ENCODE measurements at places on chromosomes 2 and 18.

DNA sequence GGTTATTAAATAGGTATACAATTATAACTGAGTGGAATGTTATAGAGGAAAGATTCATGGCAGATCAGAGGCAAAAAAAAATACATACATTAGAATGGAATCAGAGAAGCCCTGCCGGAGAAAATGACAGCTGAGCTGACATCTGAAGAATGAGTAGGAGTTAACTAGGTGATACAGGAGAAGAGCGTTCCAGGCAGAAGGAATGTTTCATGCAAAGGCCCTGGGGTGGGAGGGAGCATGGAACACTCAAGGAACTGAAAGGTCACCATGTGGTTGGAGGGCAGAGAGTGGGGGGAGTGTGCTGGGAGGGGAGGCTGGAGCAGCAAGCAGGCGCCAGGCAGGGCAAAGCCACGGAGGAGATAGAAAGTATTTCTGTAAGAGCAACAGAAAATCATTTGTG lies 31.6 kb upstream of the CDK5R2 start:
- no peak for DNase-seq

DNA sequence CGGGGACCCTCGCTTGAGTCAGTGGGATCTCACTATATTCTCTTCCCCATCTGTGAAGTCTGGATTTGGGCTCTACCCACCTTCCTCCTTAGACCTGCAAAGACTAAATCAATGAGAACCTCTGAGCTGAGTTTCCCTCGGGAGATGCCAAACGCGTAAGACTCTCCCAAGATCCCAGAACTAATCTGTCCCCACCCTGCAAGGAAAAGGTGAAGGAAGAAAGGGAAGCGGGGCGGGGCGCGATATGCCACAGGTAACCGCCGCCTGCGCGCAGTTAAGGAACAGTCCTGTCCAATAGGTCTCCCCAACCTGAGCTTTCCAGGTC lies 780 bp downstream of the SRD5A2 start:
- DNase-seq = no peak

DNA sequence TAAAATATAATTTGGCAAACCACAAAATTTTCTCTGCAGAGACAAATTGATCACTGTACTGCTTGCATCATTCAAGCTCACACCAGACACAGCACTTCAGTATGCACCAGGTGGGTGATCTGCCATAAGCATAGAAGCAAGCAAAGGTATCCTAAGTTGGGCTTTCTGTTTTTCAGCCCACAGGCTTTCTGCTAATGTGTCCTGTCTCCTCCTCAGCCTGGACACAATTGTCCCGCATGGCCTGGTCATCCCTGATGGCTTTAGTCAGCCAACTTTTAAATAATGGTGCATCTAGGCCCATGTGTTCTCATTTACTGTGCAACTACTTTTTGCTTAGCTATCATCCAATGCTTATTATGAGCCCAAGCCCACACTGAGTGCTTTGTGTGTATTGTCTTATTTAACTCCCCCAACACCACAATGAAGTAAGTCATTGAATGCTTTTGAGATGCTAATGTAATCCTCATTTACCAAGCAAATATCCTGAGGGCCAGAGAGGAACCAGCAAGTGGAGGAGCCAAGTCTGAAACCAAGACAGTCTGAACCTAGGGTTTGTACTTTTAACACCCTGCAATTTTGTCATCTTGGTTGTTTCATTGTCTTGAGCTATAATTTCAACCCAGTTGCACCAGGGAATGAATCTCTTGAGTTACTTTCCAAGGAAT lies 111.2 kb upstream of the SETBP1 start:
- DNase-seq = no peak

- peak; percentile 30 for DNase-seq
Measured at GRCh38 chr2:44358503-44358902, 2.8 kb downstream of the PREPL start.

DNA sequence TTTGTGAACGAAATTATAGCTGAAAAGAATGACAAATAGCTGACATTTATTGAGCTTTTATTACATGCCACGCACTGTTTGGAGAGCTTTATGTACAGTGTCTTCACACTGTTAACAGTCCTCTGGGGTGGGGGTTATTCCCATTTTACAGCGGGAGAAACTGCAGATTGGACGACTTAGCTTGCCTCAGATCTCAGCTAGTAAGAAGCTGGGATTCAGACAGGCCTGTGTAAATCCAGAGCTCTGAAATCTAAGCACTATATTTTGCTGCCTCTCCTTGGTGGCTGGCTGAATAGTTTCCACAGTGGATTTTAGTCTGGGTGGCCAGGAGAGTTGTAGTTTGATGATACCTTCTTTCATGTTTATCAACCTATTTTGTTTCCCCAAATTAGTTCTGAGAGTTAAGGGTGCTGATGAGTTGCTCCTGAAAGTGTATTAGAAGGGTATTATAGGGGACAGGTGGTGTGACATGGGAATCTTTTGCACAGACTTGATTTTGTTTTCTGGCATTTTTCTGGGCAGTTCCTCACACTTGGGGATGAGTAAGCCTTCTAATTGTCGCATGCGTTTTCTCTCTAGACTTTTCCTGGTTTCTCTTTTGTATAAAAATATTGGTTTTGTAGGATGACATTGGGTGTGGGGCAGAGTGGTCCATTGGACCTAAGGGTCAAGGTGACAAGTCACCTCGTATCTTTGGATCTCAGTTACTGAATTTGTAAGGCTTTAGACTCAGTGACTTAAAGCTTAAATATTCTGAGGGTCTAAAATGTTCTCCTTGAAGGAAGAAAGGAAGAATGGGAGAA lies 1.5 kb downstream of the ACSL3 start:
- DNase-seq = peak; percentile 45

- peak; percentile 34 for DNase-seq
Measured at GRCh38 chr2:127614731-127615130, 31.2 kb upstream of the GPR17 start.

DNA sequence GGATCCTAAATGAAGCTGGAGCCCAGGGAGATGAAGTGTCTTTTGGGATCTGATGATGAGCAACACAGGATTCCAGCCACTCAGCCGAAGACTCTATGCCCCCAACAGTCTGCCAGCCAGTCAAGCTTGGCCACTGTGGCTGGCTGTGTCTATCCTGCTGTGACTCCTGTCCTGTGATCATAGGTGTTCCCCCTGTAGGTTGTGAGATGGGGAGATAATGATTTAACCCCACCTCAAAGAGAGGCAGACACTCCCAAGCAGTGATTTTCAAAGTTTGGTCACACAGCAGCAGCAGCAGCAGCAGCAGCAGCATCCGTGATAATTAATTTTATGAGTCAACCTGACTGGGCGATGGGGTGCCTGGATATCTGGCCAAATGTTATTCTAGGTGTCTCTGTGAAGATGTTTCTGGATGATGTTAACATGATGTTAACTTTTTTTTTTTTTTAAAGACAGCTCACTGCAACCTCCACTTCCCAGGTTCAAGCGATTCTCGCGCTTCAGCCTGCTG lies 21.4 kb upstream of the RHOB start:
- peak; percentile 47 for DNase-seq

GRCh38 chr18:36314754-36315153 lies 17.2 kb downstream of the FHOD3 start:
- DNase-seq = peak; percentile 91

Measured in fibroblast of skin of abdomen (primary cell).